ENCODE measurements at places on chromosomes 6 and 20.

GRCh38 chr6:72559067-72559466, 62.8 kb upstream of the KCNQ5 start:
- DNase-seq = no peak

DNA sequence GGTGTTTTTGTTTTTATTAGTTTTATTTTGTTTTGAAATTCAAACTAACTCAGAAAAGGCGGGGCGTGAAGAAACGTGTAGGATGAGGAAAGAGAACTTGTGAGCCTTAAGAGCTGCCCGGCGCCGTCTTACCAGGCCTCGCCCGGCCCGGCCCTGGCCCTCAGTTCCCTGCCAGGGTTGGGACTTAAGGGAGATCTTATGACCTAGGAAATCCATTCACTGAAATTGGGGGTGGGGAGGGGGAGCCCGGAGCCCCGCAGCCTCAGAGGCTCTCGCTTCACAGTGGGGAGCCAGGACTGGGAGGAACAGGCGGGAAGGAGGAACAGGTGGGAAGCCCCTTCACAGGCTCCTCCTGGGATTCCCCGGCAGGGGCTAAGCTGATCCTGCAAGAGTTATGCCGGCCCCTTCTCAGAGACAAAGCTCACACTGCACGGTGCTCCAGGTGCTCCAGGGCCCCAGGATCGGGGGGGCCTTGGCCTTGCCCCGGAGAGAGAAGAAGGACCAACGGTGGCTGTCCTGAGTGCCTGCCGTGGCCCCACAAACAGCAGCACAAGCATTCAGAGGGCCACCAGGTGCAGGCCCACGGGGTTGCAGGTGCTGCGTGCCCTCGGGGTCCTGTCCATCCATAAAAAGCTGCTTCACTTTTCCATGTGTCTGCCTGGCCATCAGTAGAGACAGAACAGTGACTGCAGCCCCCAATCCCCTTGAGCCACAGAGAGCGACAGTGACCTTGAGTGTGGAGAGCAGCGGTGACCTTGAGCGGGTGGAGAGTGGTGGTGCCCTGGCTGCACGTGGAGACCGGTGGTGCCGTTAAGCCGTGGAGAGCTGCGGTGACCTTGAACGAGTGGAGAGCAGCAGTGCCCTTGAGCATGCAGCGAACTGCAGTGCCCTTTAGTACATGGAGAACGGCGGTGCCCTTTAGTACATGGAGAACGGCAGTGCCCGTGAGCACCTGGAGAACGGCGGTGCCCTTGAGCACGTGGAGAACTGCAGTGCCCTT, 152.7 kb downstream of the DLL1 start:
- DNase-seq = no peak

DNA sequence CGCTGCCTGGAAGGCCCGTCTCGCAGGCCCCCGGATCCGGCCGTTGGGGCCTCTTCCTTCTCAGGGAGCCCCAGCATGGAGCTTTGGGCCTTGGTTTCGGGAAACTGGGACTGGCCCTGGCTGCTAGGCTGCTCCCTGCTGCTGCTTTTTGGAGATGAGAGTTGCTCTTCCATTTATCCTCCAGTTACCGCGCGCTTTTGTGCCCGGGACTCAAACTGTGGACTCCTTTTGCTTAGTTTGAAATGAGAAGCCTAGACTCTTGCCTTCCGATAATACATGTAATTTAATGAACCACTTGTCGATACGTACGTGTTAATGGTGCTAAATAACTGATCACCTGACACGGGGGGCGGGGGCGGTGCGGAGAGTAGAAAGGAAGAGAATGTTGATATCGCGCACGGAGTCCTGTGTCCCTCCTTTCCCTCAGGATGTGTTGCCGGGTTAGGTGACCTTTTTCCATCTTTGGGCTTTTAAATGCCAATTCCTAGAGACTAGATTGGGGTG, 968 bp downstream of the PHF3 start:
- peak; percentile 46 for DNase-seq

- no peak for DNase-seq
Observed at GRCh38 chr6:145031962-145032361, 703.4 kb downstream of the EPM2A start.

DNA sequence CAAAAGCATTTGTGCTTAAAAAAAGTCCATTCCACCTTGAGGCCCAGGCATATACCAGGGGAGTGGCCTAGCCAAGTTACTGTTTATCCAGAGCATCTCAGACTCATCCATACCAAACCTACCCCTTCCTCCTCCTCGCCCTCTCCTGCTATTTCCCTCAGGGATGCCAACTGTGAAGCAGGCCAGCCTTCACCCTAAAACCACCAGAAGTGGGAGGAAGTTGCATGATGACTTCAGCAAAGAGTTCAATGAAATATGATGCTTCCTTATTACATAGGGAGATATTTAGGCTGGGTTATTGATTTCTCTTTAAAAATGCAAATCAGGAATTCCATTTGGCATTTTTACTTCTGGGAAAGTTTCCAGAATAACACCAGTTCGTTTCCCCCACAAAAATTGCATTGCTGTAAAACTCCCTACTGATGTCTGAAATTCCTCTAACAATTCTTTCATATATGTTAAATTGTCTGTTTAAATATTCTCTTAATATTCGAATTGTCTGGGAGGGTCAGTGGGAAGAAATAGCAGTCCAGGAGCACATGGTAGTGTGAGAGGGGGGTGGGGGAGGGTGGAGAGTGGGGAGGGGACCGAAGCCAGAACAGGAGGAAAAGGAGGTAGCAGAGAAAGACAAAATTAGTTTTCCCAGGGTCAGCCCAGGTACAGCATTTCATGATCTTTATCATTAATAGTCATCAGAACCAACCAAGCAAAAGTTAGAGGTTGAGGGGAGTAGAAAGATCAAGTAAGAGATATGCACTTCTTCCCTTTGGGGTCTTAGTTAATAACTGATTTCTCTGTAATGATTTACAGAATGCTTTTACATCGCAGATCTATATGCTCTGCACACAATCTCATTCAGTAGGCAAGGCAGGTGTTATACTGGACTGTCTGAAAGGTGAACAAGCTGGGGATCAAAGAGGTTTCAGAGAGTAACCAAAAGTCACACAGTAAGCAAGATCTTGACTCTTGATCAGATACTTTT, 1.7 kb upstream of the TCP11 start:
- no peak for DNase-seq

DNA sequence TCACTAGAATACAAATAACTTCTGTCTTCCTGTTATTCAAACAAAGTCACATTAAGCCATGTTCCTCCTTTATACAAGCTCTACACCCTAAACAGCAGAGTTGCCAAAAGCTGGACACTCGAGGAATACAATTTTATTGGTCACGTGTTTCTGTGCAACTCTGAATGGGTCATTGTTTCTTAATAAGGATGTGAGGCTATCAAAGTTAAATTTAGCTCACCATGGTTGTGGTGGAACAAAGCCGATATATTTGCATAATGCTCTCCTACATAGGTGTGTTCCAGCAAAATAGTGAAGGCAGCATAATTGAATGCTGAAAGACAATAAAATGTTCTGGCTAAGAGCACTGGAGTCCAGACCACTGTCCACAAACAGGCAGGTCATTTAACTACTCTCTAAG, 36.9 kb upstream of the CD2AP start:
- DNase-seq = no peak

- DNase-seq = no peak
Observed at GRCh38 chr6:87671555-87672029, 30.4 kb downstream of the AKIRIN2 start.

- DNase-seq = no peak
Observed at GRCh38 chr6:154001494-154002285, 37.4 kb upstream of the OPRM1 start.
